ENCODE measurements at places on chromosomes 3 and 15. TPM values are rescaled to one million over a fixed set of nuclear protein-coding genes. Genes with fewer than 3 reads are reported as not detected.

- no peak for DNase-seq
Observed at GRCh38 chr3:72728958-72729467, 119.2 kb downstream of the SHQ1 start.

- DNase-seq = no peak
Observed at GRCh38 chr3:114128231-114128630, 50.6 kb downstream of the DRD3 start.

DNA sequence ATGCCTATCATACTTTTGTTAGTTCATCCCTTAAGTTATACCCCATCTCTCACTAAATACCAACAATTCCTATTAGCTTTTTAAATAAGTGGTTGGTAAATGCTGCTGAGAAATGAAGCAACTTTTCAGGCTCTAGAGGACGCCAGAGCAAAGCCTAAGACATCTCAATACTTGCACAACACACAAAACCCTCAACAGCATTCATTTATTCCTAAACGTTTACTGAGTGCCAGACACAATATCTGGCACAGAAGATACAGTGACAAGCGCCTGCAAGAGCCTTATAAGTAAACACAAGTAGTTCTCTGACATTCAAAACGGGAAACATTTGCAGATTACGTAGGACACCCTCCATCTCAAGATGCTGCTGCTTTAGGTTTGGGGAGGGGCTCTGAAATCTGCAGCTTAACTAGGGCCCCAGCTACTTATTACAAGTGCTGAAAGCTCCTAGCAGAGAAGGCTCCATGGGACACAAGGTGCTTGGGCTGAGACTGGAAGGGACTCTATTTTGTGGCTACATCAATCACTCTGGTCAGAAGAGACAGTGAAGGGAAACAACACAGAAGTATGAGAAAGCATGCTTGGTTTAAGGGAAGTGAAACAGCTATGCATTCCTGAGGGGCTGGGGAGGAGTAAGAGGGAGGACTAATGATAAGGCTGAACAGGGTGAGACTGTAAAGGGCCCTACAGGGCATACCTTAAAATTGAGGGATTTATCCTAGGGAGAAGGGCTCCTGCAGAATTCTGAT lies 311.3 kb downstream of the PLCL2 start:
- peak; percentile 45 for DNase-seq

- no peak for DNase-seq
Observed at GRCh38 chr3:50195501-50196252, 4.3 kb downstream of the GNAT1 start.

DNA sequence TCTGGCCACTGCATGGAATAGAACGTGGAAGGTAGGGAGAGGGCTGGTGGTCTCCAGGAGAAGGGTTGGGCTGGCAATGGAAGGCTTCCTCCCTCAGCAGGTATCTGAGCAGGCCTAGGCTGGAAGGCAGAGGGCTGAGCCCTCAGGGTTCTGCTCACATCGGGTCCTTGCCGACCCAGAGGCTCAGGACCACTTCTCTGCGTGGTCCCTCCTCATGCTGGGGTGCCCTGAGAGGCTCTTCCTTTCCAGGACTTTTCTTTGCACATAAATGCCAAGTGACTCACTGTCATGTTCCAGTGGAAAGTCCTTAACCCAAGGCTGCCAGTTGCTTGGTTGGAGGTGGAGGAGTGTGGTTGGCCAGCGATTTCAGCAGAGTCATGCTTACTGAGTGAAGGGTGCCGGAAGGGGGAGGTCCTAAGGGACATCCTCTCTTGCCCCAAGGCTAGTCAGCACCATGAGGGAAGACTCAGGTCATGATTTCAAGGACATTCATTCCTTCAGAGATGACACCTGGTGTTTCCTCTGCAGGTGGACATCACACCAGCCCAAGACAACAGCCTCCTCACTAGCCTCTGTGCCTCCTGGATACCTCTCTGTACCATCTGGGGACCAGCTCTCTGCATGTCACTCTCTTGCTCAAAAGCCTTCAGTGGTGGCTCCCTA lies 8.2 kb downstream of the SLC6A6 start:
- DNase-seq = no peak

GRCh38 chr15:35777061-35777460 lies 231.1 kb upstream of the DPH6 start:
- DNase-seq = no peak

- peak; percentile 68 for DNase-seq
Observed at GRCh38 chr3:9339761-9340471, 22.9 kb upstream of the THUMPD3 start.

DNA sequence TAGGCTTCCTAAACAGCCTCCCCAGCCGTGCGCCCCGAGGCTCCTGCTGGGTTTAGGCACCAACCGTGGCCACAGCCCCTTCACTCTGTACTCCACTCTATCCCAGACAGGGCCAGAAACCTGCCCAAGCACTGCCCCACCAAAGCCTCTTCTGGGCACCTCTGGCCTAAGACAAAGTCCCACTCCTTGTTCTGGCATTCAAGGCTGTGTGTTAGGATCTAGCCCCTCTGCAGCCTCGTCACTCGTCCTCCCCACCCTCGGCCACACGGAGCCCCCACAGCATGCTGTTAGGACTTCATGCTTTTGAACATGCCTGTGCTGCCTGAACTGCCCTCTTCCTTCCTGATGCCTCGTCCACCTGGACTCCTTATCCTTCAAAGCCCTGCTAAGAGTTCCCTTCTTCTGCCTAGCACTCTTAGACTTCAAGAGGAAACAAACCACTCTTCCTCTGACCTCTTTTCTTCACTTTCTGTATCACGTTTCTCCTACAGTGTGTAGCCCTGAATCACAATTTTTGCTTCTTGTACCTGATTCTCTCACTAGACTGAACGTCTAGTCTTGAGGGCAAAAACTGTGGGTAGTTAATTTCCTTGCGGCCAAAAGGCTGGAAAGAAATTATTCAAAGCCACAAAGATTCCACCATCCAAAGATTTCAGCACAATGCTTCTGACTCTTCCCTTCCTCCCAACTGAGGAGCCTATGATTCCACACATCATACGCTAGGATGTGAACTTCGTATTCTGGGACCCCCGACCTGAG lies 28.6 kb downstream of the WNT7A start:
- DNase-seq = no peak

DNA sequence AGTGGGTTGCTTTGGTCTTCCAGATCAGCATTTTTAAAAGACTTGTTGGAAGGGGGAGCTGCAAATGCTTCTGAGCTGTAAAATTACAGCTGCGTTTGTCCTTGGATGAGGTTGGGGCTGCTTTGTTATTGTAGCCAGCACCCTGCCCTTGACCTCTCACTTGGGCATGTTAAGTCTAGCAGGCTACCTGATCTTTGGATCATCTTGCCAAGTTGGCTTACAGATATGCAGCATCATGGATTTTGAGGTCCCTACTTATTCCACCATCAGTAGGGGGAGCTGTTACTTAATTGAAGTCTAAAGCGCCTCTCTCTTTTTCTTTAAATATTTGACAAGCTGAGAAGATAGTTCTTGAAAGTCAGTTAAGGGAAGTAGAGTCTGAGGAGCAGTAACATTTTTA lies 793.0 kb downstream of the MCTP2 start:
- no peak for DNase-seq

DNA sequence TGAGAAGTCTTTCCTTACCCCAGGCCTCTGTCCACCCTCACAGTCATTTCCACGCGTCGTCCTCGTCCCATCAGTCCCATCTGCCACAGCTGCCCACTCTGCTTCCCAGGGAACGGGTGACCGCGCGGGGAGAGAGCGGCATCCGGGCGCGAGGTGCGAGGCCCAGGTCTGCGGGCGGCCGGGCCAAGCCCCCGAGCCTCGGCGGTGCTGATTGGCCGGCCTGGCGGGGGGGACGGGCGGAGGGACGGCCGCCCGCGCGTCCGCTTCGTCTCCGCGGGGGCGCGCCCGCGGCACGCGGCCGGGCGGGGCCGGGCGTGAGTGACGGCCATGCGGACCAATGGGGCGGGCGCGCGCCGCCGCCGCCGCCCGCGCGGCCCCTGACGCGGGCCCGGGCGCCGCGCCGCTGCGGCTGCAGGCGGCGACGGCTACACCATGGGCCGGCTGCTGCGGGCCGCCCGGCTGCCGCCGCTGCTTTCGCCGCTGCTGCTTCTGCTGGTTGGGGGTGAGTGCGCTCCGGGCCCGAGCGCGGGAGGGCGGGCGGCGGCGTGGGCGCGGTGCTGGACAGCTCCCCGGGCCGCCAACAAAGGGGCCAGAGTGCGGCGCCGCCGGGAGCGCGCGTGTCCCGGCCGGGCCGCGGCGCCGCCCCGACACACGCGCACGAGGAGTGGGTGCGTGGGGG lies at the start of gene PODXL2:
TSS of gene PODXL2 (plus strand) at position 398 of the 679 bp plus-strand sequence. CDS start at position 433, 35 bp downstream.
- DNase-seq = peak; percentile 71

DNA sequence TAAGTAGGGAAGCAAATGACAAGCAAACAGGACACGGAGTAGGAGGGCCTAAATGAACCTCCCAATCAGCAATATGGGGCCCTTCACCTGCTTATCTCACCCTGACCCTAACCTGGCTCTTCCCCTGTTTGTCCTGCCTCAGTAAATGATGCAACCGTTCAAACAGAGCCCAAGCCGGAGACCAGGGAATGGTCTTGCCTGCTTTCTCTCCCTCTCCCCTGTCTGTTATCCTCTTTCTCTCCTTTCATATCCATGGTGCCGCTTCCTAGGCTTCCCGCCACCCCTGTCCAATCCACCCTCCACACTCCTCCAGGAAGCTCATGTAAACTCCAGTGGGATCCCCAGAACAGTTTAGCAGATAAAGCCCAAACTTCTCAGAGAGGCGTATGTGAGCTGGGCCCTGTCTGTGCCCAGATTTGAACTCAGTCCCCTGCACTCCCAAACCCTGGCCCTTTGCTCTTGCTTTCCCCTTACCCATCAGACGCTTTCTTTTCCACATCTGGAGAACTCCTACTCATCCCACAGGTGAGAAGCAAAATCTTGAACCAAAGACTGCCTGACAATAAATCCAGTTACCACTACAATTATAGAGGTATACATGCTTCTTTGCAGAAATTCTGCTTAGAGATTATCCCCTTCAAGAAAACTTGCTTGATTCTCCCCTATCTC lies 45.7 kb upstream of the STT3B start:
- no peak for DNase-seq

DNA sequence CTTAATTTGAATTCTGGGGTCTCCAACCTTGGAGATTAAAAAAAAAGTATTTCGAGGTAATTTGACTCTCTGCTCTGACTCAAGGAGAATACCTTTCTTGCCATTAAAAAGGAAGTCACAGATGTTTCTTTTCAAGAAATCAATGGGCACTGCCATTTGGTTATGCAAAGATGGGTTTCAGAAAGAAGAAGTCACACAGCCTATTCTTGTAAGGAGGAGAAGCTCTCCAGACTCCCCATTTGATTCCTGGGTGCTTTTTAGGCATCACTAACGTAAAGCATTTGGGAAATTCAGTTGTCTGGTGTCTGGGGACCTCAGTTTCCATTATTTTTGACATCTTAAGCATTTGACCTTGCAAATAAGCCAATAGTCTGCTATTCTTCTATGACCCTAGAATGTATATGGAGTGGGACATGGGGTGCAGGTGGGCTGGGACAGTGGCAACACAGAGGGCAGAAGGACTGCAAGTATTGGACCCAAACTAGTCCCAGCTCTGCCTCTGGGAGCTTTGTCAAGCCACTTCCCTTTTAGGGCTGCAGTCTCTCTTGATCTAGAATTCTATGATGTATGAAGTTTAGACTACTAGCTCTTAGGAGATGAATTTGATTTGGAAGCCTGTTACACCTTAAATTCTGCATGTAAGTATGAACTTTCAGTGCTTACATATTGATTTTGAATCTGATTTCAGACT lies 27.8 kb downstream of the IL5RA start:
- DNase-seq = no peak

- no peak for DNase-seq
Observed at GRCh38 chr3:51336261-51336660, 48.8 kb upstream of the MANF start.

GRCh38 chr3:57421336-57421735 lies 122.8 kb downstream of the DNAH12 start:
- DNase-seq = no peak

DNA sequence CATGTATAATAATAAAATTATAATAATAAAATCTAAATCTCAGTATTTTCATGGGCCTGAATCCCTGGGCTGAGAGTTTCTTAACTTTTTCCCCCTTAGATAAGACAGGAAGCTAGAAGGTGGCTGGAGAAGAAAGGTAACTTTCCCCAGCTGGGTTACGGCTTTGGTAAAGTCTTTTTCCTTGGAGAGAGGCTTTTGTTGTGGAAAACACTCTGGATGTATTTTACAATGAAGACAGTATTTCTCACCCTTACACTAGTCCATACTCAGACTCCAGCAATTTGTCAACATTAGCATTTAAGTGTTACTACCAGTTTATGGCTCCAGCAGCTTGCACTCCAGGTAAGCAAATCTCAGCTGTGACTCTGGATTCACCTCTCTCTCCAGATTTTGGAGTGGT lies 34.9 kb downstream of the APH1B start:
- DNase-seq = no peak

- DNase-seq = peak; percentile 35
Observed at GRCh38 chr15:78981532-78982313, 36.9 kb upstream of the CTSH start.

DNA sequence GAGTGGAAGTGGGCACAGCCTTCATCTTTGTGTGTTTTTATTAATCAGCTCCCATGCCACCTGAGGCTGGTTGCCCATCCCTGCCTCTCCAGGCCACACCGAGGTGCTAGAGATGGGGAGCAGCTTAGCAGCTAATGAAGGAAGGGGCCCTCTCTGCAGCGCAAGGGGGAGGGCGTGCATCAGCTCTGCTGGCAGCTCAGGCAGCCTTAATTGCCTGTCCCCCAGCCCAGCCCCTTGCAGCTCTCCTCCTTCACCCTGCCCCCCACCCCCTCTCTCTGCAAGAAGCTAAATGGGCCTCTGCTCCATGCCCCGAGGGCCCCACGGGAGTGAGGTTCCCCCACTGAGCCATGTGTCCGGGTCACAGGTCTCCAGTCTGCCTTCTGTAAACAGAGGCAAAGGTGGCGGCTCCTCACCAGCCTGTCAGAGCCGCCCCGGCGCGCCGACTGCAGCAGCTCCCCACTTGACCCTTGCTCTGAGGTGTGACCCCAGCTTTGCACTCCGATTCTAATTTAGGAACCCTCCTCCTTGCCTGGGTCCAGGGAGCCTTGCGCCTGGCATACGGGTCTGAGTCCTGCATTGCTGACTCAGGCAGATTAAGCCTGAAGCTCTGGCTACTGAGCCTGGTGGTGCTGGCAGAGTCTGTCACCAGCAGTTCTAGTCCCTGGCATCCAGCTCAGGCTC lies 27.9 kb upstream of the NTRK3 start:
- no peak for DNase-seq

- peak; percentile 35 for DNase-seq
Observed at GRCh38 chr3:128076483-128077201, 24.4 kb downstream of the SEC61A1 start.

GRCh38 chr15:36545467-36545992 lies 33.9 kb upstream of the CDIN1 start:
- no peak for DNase-seq

GRCh38 chr3:145417678-145418077 lies 743.3 kb downstream of the PLOD2 start:
- no peak for DNase-seq

The STRIT1 gene
- total RNA-seq = 3.9 TPM

The SLC25A26 gene
- total RNA-seq = 27.4 TPM

The UPK1B gene
- total RNA-seq = 9.4 TPM

The MTFMT gene
- 20.8 TPM for total RNA-seq

The SCAANT1 gene
- total RNA-seq = not detected

The CORO2B gene
- total RNA-seq = 2.3 TPM

The DOCK3 gene
- 0.51 TPM for total RNA-seq

The ZNF660 gene
- total RNA-seq = 3.4 TPM

The THRB gene
- 3.4 TPM for total RNA-seq

The MOBP gene
- not detected for total RNA-seq

The C3orf33 gene
- total RNA-seq = 9.9 TPM

All from tongue (tissue), 3 donors.